ENCODE measurements at places on chromosomes 2 and 18.

- peak; percentile 28 for DNase-seq
Measured at GRCh38 chr2:216804357-216805350, 55.2 kb downstream of the TNP1 start.

GRCh38 chr2:38685116-38685735, 19.3 kb downstream of the GALM start:
- DNase-seq = peak; percentile 41

DNA sequence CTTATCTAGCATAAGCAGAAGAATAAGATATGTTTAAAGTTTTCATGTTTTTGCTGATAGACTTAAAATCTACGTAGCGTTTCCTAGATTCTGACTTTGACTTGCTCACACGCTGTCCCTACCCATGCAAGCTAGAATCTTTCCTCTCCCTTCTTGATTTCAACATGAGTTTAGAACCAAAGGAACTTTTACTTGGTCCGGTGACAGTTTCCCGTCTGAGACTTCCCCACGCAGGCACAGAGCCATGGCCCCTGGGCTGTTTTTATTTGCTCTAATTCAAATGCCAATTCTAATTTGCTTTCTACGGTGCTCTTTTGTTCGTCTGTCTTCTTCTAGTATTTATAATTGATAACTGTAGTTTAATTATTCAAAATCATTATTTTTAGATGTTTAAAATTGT, 467.7 kb downstream of the PARD3B start:
- no peak for DNase-seq

DNA sequence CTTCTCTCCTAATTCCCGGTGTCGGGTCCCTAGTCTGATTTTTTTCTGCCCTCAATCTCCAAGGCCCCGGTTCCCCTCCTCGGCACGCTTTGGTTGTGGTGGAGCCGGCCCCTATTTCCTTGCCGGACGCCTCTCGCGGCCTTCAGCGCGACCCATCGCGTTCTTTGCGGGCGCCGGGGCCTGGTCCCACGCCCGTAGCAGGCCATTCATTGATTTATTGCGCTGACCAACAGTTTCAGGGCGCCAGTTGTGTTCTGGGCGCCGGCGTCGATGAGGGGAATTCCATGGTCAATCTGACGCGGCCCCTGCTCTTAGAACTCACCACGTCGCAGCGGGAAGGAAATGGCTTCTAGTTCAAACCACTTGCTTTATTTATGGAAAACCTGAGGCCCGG, 396 bp downstream of the CNOT9 start:
- DNase-seq = peak; percentile 83
